ENCODE measurements at places on chromosomes 12 and 14.

DNA sequence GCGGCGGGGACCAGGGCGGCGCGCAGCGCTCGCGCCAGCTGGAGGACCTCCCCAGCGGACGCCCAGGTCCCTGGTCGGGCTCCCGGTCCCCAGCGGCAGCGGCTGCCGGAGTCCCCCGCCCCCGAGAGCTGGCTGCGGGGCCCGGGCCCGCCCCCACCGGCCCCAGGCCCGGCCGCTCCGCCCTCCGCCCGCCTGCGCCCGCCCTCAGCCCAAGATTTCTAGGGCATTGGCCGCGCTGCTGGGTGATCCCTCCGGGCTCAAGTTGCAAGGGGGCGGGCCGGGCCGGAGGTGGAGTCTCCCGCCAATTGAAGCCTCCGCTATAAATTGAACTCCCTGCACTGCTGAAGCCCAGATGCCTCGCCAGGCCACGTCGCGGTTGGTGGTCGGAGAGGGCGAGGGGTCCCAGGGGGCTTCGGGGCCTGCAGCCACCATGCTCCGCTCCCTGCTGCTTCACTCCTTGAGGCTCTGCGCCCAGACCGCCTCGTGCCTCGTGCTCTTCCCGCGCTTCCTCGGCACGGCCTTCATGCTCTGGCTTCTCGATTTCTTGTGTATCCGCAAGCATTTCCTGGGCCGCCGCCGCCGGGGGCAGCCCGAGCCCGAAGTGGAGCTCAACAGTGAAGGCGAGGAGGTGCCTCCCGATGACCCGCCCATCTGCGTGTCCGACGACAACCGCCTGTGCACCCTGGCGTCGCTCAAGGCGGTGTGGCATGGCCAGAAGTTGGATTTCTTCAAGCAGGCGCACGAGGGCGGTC is at the start of gene DIO3:
DIO3 (plus strand) TSS at position 351 of the 752 bp plus-strand sequence.
- peak; percentile 96 for DNase-seq

DNA sequence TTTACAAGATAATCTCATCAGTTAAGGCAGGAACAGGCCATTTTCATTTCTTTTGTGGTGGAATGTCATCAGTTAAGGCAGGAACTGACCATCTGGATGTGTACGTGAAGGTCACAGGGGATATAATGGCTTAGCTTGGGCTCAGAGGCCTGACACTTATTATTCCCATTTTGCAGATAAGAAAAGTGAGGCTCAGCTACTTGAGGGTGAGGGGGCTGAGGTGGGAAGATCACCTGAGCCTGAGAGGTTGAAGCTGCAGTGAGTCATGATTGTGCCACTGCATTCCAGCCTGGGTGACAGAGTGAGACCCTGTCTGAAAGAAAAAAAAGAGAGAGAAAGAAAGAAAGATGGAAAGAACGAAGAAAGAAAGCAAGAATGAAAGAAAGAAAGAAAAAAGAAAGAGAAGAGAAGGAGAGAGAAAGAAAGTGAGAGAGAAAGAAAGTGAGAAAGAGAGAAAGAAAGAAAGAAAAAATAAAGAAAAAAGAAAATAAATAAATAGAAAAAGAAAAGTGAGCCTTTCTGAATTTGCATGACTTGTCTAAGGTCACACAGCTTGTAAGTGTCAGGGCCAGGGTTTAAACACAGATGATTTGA is 142.0 kb downstream of the TMEM30B start:
- DNase-seq: no peak

GRCh38 chr12:123973552-123974341 is 732 bp downstream of the ZNF664 start:
- DNase-seq: peak; percentile 56

- no peak for DNase-seq
These were observed 462.9 kb upstream of the MIS18BP1 start for GRCh38 chr14:45715946-45716345.

GRCh38 chr12:91743280-91743679 is 402.4 kb downstream of the BTG1 start:
- DNase-seq: no peak

GRCh38 chr12:50542448-50542847 is 37.7 kb downstream of the DIP2B start:
- no peak for DNase-seq

DNA sequence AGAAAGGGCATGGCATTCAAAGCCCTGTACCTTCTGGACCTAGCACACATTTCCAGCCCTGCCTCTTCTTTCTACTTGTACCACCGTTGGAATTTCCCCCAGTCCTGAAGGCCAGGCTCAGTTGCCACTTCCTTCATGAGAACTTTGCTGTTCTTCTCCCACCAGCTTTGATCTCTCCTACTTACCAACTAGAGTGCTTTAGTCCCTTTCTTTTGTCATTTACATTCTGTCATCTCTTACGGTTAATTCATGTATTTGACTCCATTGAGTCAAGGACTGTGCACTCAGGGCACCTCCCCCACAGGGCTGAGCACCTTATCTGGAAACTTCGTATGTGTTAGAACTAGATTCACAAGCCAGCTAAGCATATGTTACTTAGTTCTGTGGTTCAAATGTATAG is 26.3 kb downstream of the BICDL1 start:
- no peak for DNase-seq

GRCh38 chr12:89384050-89384758 is 31.9 kb upstream of the DUSP6 start:
- DNase-seq: peak; percentile 62

- DNase-seq: no peak
These were observed 6.6 kb upstream of the KLRD1 start for GRCh38 chr12:10301103-10301502.

DNA sequence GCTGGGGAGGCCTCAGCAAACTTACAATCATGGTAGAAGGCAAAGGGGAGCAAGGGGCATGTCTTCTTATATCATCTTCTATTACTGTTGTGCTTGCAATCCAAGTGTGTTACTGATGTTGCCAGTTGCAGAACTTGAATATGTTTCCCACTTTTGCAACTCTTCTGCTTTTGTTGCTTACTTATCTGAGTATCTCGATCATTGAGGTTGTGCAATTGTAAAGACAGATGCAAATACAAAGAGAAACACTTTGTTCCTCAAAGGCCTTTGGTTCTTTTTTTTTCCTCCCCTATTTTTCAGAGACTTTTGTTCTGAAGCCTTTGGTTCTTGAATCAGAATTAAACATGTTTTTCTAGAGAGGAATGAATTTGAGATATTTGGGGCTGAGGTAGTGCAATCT is 3.7 kb upstream of the COX8C start:
- DNase-seq: no peak

GRCh38 chr14:43595096-43595772 is 911.8 kb downstream of the FSCB start:
- DNase-seq: no peak

DNA sequence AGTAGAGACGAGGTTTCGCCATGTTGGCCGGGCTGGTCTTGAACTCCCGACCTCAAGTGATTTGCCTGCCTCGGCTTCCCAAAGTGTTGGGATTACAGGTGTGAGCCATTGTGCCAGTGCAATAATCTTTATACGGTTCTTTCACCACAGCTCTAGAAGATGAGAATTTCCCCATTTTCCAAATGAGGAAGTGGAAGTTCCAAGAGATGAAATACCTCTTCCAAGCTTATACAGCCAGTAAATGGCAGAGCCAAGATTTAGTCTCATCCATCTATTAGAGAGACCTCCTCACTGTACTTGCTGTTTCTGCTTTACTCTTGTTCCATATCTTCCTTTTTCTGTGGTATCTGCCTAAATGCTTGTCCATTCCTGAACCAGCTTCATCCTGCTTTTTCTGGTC is 3.1 kb upstream of the LMNTD1 start:
- no peak for DNase-seq

DNA sequence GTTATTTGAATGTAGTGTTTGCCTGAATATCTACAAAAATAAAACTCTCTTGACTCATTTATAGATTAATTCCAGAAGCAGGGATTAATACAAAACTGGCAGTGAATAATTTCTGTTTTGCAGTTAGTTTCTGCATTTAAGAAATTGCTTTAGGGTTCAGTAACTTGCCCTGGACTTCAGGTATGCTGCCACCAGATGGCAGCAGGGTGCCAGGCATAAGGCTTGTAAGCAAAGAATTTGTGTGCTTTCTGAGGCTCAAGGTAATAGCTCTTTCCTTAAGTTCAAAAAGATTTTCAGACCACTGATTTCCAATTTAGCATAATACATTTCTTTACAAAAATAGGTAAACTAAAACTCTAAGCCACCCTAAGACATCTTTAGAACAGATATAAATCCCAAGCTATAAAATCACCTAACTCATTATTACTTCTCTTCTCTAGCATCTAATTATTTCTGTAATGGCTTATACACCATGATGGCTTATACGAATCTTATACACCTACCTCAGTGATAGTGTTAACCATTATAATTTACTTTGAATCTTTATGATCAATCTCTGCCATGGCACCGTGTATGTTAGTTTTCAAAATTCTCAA is 398.3 kb downstream of the APAF1 start:
- DNase-seq: peak; percentile 53

GRCh38 chr14:103693515-103693914 is 21.7 kb downstream of the XRCC3 start:
- DNase-seq: peak; percentile 58

- no peak for DNase-seq
These were observed 66.2 kb downstream of the RNF34 start for GRCh38 chr12:121465921-121466793.

GRCh38 chr14:83842547-83842946 is 1687.4 kb upstream of the FLRT2 start:
- DNase-seq: no peak

- DNase-seq: no peak
These were observed 41.4 kb downstream of the DAAM1 start for GRCh38 chr14:59229653-59230406.

DNA sequence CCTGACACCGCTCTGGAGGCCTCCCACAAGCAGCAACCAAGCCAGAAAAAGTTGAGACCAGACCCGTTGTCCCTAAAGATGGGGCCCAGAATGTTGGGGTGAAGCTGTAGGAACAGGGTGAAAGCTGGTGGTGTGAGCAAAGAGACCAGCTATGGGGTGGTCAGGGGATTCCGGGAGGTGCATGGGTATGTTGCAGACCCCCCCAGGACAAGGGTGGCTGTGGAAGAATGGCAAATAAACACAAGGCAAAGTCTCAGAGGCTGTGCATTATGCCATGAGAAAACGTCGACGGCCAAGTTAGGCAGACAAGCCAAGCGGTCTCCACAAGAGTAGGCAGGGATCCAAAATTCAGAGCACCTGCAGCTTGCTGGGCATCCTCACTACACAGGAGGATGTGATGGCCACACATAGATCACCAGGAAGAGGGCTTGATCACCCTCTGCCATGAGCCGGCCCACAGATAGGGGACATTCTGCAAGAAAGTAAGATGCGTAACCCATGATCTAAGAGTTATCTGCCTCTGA is 58.8 kb upstream of the KCNA1 start:
- DNase-seq: no peak

GRCh38 chr12:43345023-43345422 is 207.0 kb downstream of the ADAMTS20 start:
- no peak for DNase-seq

DNA sequence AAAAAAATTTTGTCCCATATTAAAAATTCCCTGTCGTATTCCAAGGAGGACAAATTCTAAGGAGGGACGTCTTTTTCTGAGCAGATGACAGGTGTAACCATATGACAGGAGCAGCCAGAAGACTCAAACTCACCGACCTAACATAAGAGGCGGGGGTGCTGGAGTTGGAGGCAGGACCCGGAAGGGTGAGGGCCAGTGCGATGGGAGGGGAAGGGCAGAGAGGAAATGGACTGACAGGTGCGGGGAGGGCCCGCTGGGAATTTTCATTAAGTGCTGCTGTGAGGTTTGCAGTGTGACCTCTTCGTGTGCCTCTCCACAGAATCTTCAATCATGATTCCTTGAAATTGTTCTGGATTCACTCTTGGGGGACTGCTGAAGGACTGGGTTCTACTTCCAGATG is 189.4 kb downstream of the NTF3 start:
- no peak for DNase-seq

GRCh38 chr12:131869871-131870418 is 24.5 kb upstream of the ULK1 start:
- peak; percentile 15 for DNase-seq

GRCh38 chr14:64860039-64860438 is 19.7 kb downstream of the SPTB start:
- DNase-seq: no peak

DNA sequence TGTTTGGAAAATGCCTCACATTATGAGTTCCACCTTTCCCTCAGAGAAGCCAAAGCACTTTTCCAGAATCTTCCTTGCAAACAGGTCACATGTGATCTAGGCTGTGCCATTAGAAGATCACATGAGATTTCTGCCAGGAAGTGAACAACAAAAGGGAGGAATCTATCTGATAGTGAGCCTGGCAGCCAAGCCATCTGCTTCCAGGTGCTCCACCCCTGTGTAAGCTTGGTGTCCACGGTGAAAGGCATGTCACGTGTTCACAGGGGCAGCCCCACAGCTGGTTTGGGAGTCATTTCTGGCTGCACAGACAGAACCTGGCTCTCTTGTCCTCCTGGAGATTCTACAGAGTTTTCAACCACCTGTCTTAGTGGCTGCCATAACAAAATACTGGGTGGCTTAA is 3.5 kb upstream of the KSR2 start:
- no peak for DNase-seq

GRCh38 chr12:121649819-121650353 is 19.6 kb downstream of the MORN3 start:
- no peak for DNase-seq

DNA sequence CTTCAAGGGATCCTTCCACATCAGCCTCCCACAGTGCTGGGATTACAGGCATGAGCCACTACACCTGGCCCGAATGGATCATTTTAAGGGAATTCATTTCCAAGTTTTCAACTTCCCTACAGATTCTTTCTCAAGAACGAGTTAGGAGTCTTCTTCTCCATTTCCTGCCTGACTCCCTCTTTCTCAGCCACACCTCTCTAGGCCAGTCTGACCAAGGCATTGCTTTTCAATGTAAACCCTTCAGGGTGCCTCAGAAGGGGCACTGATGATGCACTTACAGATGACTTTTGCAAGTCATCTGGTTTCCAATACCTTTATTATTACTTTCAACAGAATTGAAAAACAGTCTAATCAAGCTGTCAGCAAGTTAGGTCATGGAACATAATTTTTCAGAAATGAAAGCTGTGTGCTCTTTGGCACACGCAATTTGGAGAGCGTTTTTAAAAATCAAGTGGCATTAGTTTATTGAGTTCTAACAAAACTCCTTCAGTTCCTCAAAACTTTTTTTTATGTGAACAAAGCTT is 47.2 kb downstream of the SVOP start:
- no peak for DNase-seq

GRCh38 chr12:5643266-5643665 is 211.4 kb downstream of the NTF3 start:
- DNase-seq: no peak
